Testis (tissue), 5 donors: ENCODE measurements at places on chromosomes 3 and 15.

GRCh38 chr3:67788396-67788795 is 134.0 kb upstream of the SUCLG2 start:
- DNase-seq = no peak

GRCh38 chr15:95556866-95557225 is 773.7 kb upstream of the NR2F2 start:
- DNase-seq = peak; percentile 54

GRCh38 chr3:183577346-183577745 is 21.8 kb upstream of the KLHL6 start:
- DNase-seq = no peak

DNA sequence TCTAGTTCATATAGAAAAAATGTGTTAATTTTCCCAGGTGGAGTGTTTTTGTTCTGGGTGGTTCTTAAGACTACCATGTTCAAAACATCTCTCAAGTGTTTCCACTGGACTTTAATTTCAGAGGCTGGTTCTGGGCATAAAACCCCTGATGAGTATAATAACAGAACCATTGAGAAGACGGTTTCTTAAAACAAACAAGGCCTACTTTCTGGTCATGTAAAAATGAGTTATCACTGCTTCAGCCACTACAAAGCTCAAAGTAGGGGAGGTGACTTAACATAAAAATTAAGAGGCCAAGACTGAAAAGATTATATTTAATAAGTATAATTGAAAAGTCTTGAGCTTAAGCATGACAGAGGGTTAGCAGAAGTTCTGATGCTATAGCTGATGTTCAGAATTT is 33.8 kb downstream of the RYR3 start:
- DNase-seq = no peak

DNA sequence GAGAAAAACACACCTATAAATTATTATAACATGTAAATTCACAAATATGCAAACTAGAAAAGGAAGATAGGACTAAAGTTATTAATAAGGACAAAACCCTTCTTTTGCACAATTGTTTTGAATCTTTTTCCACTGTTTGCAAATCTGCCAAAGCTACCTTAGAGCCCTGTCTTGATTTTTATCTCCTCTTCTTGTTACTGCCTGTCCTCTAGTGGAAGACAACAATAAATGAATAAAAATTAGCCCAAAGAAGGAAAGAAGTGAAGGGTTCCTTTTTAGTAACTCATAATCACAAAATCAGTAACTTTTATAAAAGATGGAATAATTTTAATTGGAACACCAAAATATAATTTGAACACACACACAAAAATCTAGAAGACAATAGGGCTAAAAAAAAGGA is 2.7 kb downstream of the CD200R1 start:
- DNase-seq = no peak

DNA sequence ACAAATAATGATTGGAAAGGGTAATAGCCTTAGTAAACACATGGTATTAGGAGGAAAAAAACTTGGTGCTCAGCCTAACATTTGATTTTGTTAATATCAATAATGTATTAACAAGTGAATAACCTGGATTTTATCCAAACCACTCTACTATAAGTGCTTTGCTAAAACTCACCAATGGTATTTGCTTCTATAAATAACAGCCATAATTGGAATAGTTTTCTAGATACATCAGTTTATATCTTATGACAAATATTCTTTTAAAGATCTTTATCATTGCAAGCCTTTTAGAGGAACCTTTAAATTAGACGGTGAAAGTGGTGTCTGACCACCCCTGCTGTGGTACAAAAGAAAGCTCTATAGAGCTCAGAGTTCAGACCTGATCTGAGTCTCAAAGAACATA is 123.9 kb downstream of the SHOX2 start:
- no peak for DNase-seq

GRCh38 chr3:135100366-135100765 is 305.3 kb downstream of the EPHB1 start:
- no peak for DNase-seq

- DNase-seq = no peak
These were observed 777 bp upstream of the SLC51A start for GRCh38 chr3:196215493-196216020.

GRCh38 chr15:99433757-99434450 is 131.9 kb upstream of the MEF2A start:
- no peak for DNase-seq

DNA sequence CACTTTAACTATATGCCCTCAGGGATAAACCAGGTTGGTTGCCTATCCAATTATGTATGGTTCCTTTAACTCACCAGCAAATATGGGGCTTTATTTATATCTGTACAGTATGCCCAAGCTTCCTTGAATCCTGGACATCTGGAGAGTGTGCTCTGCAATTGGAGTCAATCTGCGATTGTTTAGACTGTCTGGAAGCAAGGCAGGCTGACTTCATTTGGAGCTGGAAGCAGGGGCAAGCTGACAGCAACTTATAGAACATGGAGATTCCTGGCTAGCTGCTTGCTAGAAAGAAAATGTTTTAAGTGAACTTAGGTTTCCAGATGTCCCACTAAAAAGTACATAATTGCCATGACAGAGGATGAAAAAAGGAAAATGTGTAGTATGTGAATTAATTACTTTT is 63.7 kb upstream of the TPRG1 start:
- DNase-seq = no peak

- no peak for DNase-seq
These were observed 153.5 kb downstream of the RPLP1 start for GRCh38 chr15:69606144-69606543.

- no peak for DNase-seq
These were observed 1.5 kb downstream of the SFMBT1 start for GRCh38 chr3:53044371-53044710.

GRCh38 chr3:59644479-59645402 is 594.9 kb upstream of the CFAP20DC start:
- DNase-seq = no peak

DNA sequence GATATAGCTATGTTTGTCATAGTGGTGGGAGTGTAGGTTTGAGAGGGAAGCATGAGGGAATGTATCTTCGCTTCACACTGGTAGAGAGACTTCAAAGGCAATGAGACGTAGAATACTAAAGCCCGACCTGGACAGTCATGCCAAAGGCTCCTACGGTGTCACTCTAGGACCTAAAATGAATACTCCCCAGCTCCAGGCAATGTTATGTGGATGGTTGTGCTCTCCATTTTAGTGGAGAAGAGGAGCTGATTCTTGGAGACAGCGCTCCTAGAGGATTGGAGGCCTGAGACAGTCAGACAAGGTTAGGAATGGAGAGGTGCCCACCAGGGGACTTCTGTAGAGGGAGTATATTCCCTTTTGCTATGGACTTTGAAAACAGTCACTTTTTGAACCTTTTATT is 260.1 kb downstream of the MEX3B start:
- no peak for DNase-seq

GRCh38 chr15:87732976-87733375 is 523.6 kb downstream of the NTRK3 start:
- no peak for DNase-seq

DNA sequence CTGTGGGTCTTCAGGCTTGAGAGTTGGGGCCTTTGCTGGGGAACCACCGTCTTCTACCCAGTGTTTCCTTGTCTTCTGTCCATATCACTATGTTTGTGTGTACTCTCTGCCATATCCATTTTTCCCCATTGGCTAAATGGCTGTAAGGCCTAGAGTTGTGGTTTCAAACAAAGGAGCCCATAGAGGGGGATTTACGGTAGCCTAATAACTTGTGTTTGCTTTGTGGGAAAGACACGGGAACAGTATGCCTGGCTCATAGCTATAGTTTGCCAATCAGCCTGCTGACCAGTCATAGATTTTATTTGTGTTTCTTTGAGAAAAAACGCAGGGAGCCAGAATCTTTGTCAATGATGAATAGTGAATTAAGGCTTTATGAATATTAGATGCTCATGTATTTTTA is 554.8 kb downstream of the NAALADL2 start:
- DNase-seq = no peak

- DNase-seq = peak; percentile 57
These were observed 43.7 kb downstream of the PCSK6 start for GRCh38 chr15:101445562-101446517.

DNA sequence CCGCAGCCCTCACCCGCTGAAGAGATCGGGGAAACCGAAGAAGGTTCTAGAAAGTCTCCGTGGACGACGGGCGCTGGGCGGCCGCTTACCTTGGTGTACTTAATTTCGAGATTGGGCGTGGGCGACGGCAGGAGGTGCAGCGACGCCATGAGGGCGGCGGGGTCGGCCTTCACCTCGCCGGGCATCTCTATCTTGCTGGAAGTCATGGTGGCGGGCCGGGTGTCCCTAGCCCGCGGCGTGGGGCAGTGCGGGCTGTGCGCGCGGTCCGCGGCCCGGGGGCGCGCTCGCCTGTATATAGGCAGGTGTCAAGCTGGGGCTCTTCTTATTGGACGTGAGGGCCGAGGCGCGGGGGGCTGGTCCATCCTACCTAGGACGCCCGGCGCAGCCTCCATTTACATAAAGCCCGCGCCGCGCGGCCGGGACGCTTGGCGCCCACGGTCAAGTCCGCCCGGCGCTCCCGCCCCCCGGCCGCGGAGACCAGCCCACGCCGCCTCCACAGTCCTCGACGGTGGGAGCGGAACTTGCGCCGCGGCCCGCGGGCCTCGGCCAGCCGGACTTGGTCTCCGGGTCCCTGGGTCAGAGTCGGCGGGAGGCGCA is at the start of gene ALDH1A2:
TSS of gene ALDH1A2 (minus strand) at position 267 of the 597 bp plus-strand sequence. CDS start at position 206, 61 bp downstream.
- DNase-seq = peak; percentile 81

DNA sequence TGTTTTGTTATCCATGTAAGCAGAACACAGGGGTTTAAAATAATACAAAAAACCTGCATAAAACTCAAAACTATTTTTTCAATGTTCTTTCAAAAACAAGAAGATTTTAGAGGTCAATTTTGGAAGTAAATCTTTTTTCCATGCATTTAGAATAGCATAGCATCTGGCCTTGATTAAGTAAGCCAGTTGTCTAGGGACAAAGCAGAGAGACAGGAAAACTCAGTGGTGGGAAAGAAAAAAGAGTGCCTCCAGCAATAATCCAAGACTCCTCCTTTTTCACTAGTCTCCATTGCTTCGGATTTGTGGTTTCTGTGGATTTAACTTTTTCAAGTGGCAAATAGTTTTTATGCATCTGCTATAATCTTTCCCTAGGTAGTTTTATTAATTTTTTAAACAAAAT is 88.9 kb downstream of the SUCNR1 start:
- DNase-seq = no peak

- DNase-seq = peak; percentile 63
These were observed 35.2 kb downstream of the SLC6A20 start for GRCh38 chr3:45760878-45761711.

GRCh38 chr3:12464181-12464580 is 20.1 kb upstream of the TSEN2 start:
- no peak for DNase-seq

DNA sequence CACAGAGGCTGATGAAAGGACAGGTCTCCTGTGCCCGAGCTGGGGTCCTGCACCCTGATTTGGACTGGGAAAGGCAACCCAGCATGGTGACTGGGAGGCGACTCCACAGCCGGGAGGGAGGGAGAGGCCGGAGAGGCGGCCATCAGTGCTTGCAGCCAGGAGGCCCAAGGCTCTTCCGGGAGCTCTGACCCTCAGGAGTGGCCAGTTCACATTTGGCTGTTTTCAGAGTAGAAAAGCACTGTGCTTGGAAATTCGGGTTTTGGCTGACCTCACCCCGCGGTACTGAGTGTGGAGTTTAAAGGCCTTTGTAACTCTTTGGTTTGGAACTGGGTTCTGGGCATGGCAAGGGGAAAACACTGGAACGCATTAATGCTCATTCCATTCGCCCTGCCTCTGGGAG is 31.9 kb downstream of the SMAD6 start:
- DNase-seq = peak; percentile 56

DNA sequence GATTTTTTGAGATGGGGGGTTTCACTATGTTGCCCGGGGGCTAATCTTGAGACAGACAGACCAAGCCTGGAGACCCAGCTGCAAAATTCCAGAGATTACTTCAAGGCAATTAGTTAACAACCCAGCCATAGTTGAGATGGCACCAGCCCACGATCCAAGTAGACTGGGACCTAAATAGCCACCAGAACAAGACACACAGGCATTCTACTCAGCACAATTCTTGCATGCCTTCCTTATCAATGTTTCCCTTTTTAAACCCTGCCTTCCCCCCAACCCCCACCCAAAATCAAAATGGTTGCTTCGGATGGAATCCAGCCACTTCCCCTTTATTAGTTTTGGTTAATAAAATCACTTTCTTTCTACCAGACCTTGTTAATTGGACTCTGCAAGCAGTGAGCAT is 28.6 kb downstream of the FAM240A start:
- no peak for DNase-seq

- DNase-seq = peak; percentile 25
These were observed 1.1 kb upstream of the PPARG start for GRCh38 chr3:12287727-12288181.

DNA sequence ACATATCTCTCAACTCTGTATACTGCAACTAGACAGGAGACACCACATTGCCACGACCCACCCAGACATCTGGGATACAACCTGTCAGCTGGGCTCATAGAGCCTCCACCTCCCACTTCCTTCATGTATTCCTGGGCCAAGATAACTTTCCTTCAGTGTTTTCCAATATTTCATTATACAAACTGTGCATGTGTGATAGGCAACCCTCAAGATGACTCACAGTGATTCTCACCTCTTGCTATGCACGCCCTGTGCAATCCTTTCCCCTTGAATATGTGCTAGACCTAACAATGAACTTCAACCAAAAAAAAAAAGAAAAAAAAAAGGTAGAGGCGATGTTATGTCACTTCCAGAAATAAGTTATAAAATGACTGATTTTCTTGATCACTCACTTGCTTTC is 138.0 kb upstream of the ALCAM start:
- DNase-seq = no peak

DNA sequence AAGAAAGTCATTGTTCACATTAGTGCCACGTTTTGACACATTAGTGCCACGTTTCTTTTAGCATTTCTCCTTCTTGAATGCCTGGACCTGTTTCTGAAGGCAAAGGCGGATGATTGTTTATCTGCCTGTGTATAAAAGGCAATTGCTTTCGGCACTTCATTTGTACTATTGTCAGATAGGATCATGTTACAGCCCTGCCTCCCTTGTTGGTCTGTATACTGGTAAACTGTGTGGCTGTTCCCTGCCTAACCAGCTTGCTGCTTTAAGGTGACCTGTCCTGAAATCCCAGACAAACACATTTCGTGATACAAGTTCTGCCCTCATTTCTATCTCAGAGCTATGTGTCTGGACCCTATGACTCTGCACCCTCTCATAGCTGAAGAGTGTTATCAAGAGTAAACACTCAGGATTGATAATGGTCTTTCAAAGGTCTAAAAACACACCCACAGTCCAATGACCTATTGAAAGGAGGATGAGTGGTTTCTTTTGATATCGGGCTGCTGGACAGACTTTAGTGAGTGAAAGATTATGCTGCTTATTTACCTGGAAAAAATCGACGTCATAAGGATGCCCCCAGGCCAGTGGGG is 276.3 kb upstream of the MCTP2 start:
- DNase-seq = no peak

GRCh38 chr15:55764398-55764797 is 21.4 kb upstream of the PRTG start:
- no peak for DNase-seq

DNA sequence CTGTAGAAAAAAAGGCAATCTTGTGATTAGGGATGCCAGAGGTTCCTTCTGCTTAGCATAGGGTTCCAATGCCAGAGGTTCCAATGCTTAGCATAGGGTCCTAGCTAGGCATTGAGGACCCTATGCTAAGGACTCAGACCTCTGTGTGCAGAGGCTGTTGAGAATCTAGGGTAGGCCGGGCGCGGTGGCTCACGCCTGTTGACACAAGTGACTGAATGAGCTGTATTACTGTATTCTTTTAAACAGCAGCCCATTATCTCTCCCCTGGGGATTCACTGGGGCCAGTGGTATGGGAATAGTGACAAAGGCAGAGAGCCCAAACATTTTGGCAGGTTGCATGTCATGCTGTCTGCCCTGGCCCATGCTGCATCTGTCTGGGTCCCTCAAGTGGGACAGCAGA is 16.2 kb downstream of the PAK6 start:
- no peak for DNase-seq

GRCh38 chr15:29822684-29823459 is 604 bp upstream of the TJP1 start:
- no peak for DNase-seq
